Foreskin melanocyte (primary cell): ENCODE measurements at places on chromosomes 5 and 9.

DNA sequence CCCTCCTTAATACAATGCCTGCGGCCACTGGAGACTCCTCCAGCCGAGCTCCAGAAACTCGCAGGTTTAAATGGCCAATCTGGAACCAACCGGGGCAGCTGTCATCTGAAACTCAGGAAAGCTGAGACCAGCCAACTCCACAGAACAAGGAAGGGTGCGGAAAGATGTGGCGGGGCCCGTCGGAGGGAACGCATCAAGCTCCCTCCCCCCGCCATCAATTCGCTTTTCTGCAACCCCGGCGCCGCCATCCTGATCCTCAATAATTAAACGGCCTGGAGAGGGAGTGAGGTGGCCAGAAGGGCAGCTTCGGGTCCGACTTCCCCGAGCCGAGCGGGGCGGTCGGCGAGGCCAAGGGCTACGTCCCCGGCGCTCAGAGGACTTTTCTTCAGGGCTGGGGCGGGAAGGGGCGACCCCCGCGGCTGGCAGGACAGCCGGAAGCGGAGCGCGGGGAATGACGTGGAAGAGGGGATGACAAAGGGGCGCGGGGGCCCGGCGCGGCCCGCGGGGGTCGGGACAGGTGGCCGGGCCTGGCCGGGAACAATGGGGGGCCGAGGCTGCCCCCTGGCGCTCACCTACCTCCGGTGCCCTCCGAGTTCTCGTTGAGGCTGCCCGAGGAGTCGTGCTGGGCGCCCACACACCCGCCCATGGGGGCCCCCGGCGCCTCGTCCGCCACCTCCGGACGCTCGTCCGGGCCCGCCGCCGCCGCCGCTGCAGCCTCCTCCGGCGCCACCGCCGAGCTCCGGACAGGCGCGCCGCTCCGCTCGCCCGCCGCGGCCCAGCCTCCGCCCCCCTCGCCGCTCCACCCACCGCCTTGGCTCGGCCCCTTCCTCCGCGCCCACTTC is at the start of gene UBTD2:
TSS of gene UBTD2 (minus strand) at position 745 of the 842 bp plus-strand sequence. CDS start at position 646, 99 bp downstream.
- DNase-seq, result peak; percentile 38

- DNase-seq, result no peak
Observed at GRCh38 chr5:138115254-138115653, 24.0 kb downstream of the NME5 start.

DNA sequence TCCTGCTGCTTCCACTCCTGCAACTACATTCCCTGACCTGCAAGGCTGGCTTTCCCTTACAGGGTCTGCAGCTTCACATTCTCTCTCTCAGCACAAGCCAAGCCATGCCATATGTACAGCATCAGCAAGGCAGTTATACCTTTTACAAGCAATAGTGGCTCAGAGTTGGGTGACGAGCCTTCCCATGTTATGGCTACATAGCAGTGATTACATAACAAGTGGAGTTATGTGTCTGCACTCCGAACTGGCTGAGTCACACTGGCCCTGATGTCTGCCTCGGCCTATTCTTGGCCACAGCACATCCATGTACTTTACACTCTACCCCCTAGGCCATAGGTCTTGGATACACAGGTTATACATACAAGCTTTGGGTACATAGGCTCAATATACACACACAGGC is 52.0 kb upstream of the SNCAIP start:
- DNase-seq, result no peak

DNA sequence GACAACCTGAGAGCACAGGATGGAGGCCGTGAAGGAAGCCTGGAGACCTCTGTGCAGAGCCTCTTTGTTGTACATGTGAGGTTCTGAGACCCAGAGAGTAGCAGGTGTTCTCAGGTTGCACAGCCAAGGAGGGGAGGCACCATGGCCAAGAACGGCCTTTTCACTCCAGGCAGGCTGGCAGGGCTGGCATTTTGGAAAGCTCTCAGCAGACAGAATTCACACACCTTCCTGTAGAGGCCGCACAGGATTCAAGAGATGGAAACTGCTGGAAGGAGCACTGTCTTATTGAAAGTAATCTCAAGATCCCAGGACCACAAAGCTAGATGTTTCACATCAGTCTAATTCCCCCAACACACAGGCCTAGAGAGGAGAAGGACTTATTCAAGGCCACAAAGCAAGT is 52.8 kb upstream of the XPA start:
- no peak for DNase-seq

GRCh38 chr9:1050125-1050895 is at the start of gene DMRT2:
TSS of gene DMRT2 (plus strand) at chr9:1050357. CDS start at chr9:1051614, 1,257 bp downstream.
- DNase-seq, result peak; percentile 46

GRCh38 chr5:5666369-5666768 is 243.9 kb downstream of the ICE1 start:
- DNase-seq, result no peak

GRCh38 chr9:136792321-136793085 is 1.4 kb downstream of the TMEM141 start:
- no peak for DNase-seq

DNA sequence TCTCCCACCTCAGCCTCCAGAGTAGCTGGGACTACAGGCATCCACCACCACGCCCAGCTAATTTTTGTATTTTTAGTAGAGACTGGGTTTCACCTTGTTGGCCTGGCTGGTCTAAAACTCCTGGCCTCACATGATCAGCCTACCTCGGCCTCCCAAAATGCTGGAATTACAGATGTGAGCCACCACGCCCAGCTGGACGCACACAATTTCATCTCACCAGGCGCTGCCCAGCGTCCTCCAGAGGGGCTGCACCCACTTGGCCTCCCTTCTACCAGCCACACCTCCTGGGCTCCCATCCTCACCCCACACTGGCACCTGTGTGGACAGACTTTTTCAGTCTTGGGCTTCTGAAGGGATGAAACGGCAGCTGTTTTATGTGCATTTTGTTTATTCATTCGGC is 3.8 kb upstream of the EXOC3 start:
- no peak for DNase-seq

- peak; percentile 82 for DNase-seq
Observed at GRCh38 chr5:89930591-89931392, 478.8 kb downstream of the CETN3 start.

GRCh38 chr5:142826741-142827492 is 56.7 kb downstream of the ARHGAP26 start:
- no peak for DNase-seq

GRCh38 chr5:134515801-134516200 is 9.7 kb upstream of the JADE2 start:
- no peak for DNase-seq

DNA sequence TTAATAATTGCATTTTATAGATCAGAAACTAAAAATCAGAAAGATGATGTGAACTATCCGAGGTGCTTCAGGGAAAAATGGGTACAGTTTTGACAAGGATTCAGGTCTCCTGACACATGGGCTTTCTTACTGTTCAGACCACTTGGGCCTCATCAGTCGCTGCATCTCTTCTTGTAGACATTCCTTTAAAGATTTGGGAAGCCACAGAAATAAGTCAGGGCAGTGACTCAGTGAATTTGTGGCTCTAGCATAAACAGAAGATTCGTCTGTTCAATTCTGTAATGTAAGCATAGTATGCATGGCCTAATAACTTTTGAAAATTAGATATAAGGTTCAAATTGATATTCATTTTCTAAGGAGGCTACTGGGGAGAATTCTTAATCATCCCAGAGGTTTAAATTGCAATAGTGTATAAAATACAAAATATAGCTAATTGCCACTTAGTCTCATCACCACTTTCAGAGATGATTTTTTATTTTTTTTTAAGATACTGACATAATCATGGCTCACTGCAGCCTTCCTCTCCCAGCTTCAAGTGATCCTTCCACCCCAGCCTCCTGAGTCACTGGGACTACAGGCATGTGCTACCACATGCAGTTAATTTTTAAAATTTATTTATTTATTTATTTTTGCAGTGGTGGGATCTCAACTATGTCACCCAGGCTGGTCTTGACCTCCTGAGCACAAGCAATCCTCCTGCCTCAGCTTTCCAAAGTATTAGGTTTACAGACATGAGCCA is 48.9 kb downstream of the RASEF start:
- no peak for DNase-seq

- DNase-seq, result no peak
Observed at GRCh38 chr9:90787771-90788460, 13.7 kb upstream of the SYK start.

DNA sequence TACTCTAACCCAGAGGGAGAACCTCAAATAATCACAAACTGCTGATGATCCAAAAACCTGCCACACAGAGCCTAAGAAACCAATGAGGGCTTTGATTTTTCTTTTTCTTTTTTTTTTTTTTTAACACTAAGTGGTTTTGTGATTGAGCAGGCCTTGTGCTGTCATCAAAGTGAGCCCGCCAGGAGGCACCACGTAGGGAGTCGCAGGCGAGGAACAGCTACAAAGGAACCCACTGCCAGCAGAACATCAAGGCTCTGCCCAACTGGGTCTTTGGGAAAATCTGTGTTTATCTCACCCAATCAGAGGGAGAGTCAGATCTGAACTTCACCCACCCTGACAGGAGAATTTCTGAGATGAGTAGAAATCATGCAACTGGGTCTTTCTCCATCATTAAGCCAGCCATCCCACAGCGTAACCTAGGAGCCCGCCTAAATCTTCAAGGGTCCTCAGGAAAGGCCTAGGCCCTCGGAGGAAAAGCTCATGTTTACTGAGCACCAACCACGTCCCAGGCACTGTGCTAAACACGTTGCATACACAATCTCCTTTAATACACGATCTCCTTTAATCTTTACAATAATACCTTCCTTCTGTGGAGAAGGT is 126.9 kb upstream of the FSTL4 start:
- no peak for DNase-seq

DNA sequence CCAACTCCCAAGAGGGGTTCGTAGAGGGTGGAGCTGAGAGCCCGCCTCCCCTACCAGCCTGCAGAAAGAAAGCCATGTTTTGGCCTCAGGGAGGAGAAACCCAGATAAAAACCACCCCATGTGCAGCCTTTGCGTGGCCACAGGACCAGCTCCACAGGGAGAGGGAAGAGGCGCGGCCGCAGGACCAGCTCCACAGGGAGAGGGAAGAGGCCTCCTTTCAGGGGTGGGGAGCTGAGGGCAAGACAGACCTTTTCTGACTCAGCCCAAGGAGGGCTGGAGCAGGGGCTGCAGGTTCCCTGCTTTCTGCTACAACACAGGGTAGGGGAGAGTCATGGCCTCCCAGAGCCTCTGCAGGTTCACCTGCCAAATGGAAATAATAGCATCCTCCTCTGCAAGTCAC is 37.6 kb upstream of the KCNMB1 start:
- no peak for DNase-seq

GRCh38 chr5:56612759-56613158 is 202.6 kb upstream of the MAP3K1 start:
- DNase-seq, result no peak

DNA sequence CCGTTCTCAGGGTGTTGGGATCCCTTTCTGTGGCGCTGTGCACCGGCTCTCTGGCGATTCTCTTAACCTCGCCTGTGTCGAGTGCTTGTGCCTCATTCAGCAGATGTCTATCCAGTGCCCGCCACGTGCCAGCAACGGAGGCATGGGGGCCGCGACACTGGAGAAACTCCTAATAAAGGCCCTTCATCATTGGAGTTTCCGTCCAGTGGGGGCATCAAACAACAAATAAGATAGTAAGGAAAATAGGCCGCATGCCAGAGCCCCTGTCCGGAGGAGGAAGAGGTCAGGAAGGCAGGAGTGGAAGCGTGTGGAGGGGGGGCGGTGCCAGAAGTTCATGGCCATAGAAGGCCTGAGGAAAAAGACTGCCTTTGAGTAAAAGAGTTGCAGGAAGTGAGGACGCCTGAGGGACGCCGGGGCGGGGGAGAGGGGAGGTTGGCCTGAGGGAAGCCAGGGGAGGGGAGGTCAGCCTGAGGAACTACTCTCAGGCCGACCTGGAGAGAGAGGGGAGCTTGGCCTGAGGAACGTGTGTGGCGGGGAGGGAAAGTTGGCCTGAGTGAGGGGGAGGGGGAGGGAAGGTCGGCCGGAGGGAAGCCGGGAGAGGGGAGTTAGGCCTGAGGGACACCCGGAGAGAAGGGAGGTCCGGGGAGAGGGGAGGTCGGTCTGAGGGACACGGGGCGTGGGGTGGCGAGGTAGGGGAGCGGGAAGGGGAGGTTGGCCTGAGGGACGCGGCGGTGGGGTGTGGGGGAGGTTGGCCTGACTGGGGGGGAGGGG is 82.2 kb downstream of the CACNA1B start:
- no peak for DNase-seq

- no peak for DNase-seq
Observed at GRCh38 chr5:157714596-157714864, 16.7 kb upstream of the THG1L start.

DNA sequence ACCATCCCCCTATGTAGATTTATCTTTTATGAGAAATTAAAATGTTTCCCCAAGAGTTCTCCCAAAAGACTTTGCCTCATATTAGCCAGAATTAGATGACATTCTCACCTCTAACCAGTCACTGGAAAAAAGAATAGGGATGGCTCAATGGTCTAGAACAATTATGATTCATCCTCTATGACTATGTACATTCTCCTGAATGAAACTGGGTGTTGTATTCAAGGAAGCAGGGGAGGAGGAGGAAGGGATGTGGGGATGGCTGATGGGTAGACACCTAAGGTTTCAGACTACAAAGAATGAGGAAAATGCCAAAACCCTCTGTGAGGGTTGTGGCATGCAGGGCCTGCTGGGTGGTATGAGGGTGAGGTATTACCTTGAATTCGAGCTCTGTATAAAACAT is 49.5 kb upstream of the BRINP1 start:
- no peak for DNase-seq

DNA sequence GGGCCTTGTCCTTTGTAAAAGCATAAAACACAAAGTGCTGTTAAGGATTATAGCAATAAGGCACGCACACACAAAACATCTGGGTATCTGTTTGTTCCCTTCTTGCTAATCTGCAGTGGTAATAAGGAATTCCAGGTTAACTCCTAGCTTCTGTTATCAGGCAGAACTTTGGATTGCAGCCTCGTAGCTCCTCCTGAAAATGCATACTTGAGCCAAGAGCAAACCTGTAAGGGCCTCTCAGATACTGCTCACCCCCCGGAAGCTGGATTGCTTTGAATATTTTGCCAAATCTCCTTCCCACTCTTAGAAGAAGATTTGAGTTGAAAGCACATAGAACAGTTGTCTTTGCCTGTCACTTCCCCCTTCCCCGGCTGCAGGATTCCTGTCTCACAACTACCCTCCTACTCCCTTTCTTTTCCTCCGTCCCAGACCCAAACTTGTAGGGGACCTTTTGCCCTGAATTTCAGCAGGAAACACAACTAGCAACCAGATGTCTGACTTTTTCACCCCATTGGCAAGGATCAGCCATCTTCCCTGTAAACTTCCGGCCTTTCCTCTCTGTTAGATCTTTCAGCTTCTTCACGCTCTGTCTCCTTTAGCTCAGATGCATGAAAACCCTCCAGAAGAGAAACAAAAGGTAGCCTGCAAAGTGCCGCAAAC is 28.2 kb upstream of the SMAD5 start:
- DNase-seq, result no peak

DNA sequence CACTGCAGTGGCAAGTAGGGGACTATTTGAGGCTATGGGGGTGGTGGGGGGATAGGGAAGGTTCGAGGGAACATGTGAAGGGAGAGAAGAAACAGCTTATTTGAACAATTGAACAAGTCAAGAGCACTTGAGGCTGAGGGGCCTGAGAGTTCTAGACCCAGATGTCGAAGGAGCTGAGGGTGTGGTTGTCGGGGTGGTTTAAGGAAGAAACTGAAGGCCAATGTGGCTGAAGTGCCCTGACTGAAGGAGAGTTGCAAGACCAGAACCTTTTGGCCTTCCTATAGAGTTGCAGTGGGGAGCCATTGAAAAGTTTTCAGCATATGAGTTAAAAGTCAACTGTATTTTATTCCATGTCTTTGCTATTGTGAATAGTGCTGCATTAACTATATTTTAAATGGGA is 19.1 kb downstream of the FOCAD start:
- no peak for DNase-seq
